ENCODE measurements at places on chromosomes 13 and 19. TPM values are rescaled to one million over a fixed set of nuclear protein-coding genes. Genes with fewer than 3 reads are reported as not detected.

ZNF226 gene
- total RNA-seq: 20.7 TPM

NLRP9 gene
- not detected for total RNA-seq

RHPN2 gene
- 25.6 TPM for total RNA-seq

ZNF524 gene
- total RNA-seq: 14.7 TPM

LIG1 gene
- 55.9 TPM for total RNA-seq

RFPL4AL1 gene
- not detected for total RNA-seq

GPR18 gene
- not detected for total RNA-seq

CIRBP gene
- total RNA-seq: 145 TPM

F10 gene
- total RNA-seq: 0.10 TPM

NANOS2 gene
- not detected for total RNA-seq

CPT1C gene
- total RNA-seq: 21.1 TPM

ELANE gene
- total RNA-seq: not detected

CEACAM19 gene
- 1.2 TPM for total RNA-seq

ZNF441 gene
- total RNA-seq: 3.9 TPM

LGALS4 gene
- not detected for total RNA-seq

FUT6 gene
- not detected for total RNA-seq

CACNA1A gene
- 3.2 TPM for total RNA-seq

SHISA2 gene
- 0.44 TPM for total RNA-seq

CALR3 gene
- not detected for total RNA-seq

All from M059J (cell line).